Mammary epithelial cell (primary cell): ENCODE measurements at places on chromosomes 6 and 20. TPM values are rescaled to one million over a fixed set of nuclear protein-coding genes. Genes with fewer than 3 reads are reported as not detected.
A peak's percentile ranks its signal among the peaks of the same experiment; 100 is the strongest.

GRCh38 chr6:89921691-89922090 lies 27.4 kb downstream of the GJA10 start:
- peak; percentile 69 for DNase-seq

Gene FLRT3
- total RNA-seq = 194 TPM

- DNase-seq = no peak
Measured at GRCh38 chr20:45957021-45957941, 14.7 kb downstream of the ZNF335 start.

Gene PPP1R16B
- under 0.01 TPM for total RNA-seq

- DNase-seq = no peak
Measured at GRCh38 chr6:19925533-19925932, 88.4 kb downstream of the ID4 start.
